ENCODE measurements at places on chromosomes 3 and 15.

DNA sequence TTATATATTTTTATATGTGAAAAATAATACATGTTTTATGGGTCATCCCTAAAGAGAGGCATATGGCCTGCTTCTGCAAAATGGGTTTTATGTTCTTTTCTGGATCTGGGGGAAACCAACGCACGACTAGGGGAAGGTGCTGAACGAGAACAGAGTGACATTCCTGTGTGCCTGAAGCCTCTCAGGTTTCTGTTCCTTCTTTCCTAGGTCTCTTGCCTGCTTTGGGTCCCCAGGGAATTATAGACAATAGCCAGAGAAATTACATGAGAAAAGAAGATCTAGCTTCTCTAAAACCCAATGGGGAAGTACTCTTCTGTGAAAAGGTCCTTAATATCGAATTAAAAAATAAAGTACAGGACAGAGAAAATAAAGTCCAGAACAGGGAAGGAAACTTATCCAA is 66.5 kb downstream of the IGSF11 start:
- no peak for DNase-seq

GRCh38 chr3:13141991-13142412 is 68.8 kb upstream of the IQSEC1 start:
- no peak for DNase-seq

GRCh38 chr3:127168271-127168670 is 24.7 kb upstream of the PRR23E start:
- DNase-seq = no peak

GRCh38 chr15:49185473-49185872 is 15.4 kb downstream of the GALK2 start:
- no peak for DNase-seq

DNA sequence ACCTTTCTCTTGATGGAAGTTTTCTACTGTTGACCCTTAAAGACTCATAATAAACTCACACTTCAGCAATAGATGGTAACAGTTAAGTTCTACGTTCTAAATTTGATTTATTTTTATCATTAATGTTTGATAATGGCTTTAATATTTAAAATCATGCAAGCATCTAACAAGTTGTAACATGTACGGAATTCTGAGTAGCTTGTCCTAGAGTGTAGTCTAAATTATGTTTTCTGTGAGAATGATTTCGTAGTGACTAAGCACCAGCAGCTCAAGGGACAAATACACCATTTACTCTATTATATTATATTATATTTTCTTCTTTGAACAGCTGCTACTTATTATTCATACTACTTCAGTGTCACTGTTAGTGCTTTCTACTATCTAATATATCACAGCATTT is 345.6 kb downstream of the NLGN1 start:
- no peak for DNase-seq

DNA sequence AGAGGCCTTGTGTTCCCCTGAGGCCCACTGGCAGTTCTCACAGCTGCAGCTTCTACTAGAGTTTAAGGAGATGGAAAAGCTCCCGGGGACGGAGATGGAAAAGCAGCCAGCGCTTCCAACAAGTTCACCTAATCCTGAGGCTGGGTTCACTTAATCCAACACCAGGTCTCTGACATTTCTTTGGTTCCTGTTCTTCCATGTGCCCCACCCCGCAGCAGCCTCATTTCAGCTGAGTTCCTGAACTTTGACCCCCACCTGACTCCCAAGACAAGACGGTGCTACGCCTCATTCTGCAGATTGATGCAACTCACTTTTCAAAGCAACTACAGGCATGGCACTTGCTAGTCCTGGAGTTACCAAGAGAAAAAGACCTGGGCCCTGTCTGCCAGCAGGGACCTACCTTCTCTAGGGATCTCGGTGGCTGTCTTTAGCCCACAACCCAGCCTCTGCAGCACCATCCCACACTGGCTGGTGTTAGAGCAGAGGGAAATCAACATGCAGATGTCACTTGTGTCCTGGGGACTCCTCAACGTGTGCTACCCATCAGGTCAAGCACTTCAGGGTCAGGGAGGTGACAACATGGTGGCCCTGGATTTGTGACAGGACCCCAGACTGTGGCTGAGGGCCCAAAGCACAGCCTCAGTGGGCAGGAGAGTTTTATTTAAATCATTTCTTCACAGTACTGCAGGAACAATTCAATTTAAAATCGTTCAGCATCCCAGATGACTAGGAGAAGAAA is 406.1 kb downstream of the VPS13C start:
- no peak for DNase-seq

GRCh38 chr3:100331660-100332059 is 2.9 kb upstream of the NIT2 start:
- DNase-seq = no peak

DNA sequence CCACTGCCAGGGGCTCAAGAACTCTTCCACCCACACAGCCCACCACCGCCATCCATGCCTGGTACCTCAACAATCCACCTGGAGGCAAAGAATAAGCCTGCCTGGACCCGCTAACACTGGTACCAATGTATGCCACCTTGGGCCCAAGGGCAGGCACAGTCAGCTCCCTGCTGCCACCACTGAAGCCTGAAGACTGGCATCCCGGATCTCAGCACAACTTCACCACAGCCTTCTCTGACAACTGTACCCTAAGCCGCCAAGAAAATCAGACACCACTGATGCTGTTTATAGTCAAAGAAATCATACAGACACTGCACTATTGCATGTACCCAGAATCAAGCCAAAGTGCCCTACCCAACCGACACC is 56.3 kb downstream of the IGSF11 start:
- DNase-seq = no peak

DNA sequence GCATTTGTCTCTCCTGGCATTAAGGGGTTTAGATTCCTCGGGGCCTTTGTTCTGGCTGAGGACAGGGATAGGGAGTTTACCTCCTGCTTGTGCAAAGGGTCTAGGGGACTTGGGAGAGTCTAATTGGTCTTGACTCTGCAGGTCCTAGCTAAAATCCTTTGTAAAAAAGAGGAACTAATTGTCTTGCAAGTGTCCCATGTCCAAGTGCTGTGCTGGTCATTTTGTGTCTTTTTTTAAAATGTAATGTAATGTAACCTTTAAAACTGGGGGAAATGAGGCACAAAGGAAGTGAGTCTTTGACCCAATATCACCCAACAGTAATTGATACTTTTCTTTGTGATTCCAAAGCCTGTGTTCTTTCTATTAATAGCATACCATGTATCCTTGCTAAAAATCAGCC is 14.9 kb upstream of the C3orf80 start:
- DNase-seq = no peak

DNA sequence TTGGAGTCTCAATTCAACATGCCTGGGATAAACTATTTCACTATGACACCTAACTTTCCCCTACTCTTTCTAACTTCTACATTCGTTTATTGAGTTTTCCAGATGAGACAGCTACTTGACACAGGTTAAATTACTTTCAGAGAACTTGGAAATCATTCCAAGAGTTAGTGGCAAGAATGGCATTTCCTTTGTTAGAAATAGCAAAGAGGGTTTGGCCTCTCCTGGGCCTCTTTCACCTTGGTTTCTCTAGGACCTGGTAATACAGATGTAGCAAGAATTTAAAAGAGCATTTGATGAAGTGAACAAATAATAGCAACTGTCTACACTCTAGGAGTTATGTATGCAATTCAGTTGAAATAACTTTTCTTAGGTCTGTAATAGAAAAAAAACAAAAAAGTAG is 748.9 kb downstream of the MECOM start:
- DNase-seq = no peak

DNA sequence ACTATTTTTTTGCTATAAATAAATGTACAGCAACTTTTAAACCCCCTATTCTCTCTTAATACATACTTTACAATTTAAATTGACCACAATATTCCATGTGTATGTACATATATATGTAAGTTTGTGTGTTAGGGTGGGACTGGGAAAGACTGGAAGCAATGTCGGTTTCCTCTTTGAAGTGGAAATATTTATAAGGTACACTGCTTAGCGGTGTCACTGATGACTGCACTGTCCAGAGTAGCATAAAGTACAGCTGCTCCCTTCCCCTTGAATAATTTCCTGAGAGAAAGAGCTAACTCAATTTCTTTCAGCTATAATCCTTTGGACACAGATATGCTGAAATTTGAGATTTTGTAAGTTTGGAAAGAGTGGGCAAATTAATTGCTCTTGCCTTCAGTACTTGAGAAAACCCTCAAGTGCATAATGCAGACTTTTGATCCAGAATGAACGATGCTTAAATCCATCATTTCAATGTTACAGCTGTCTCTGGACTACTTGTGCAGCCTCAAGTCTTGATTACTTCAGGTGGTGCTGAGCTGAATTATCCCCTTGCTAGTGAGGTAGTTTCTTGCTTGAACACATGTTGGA is 267.0 kb upstream of the CFAP20DC start:
- no peak for DNase-seq

GRCh38 chr3:9123840-9124239 is 125.6 kb downstream of the SRGAP3 start:
- DNase-seq = no peak

GRCh38 chr3:53084310-53085001 is 38.6 kb upstream of the SFMBT1 start:
- no peak for DNase-seq

DNA sequence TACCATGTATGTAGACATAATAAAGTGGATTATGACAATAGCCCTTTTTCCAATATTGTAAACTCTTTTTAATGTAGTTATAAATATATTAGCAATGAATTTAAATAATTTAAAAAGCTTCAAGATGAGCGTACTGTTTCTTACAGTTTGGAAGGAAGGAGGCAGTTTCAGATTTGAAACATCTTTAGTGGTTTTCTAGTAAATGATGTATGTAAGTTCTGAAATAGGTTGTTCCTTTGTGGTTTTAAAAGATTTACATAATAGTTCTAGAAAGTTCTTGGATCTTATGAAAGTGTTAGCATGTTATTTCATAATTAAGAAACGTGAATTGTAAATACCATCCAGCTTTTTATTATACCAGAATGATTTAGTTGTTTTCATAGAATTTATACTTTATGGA is 16.0 kb downstream of the DNAJC19 start:
- DNase-seq = no peak

DNA sequence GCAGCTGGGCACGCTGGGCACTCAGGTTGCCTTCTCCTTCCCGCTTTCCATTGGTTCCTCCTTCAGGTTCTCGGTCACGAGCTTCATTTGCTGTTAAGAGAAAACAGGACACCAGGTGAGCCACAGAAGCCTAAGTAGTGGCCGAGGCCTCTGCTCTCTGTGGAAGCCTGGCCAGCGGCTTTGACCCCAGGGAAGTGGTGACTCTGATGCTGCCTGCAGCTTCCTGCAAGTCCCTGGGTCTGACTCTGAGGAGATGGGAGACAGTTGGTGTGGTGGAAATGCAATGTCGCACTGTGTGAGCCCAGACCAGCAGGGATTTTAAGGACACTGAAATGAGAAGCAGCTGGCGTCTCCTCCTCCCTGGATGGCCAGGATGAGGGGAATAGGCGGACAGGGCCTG is 80.5 kb downstream of the SNRK start:
- no peak for DNase-seq

DNA sequence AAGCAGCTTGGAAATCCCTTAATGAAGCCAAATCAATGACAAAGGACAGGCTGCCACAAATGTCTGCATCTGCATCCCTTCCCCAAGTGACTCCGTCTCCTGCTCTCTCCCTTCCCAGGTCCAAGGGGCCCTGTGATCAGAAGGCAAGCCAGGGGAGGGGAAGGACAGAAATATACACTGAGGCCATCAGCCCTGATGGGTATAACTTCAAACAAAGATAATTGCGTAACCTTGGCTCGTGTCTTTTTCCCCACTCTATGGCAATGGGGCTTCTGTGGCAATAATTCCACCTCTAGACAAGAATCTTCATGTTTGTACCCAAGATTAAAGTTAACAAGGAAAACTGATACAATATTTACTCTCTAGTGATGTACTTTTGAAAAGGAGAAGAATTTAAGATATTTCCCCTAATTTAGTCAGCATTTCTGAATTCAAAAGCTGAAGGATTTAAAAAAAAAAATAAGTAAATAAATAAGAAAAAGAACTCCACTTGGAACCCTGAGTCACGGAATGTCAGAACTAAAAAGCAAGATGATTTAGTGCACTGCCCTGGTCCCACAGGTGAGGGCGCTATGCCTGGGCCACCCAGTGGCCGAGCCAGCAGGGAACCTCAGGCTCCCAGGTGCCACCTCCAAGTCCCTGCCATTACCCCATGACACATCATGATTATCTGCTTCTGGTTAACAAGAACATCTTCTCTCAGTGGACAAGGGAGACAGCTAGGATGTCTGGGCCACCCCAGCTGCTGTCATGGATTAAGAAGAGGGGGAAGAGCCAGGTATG is 154.5 kb downstream of the STT3B start:
- no peak for DNase-seq

- DNase-seq = no peak
Measured at GRCh38 chr3:23686519-23686918, 119.2 kb upstream of the UBE2E1 start.

GRCh38 chr15:63052961-63053698 is 10.6 kb downstream of the TPM1 start:
- DNase-seq = no peak

GRCh38 chr15:96344060-96344705 is 13.7 kb downstream of the NR2F2 start:
- DNase-seq = no peak

GRCh38 chr3:33041909-33042308 is 55.0 kb downstream of the GLB1 start:
- DNase-seq = no peak

- DNase-seq = peak; percentile 25
Measured at GRCh38 chr15:67409175-67409574, 111.8 kb upstream of the C15orf61 start.

DNA sequence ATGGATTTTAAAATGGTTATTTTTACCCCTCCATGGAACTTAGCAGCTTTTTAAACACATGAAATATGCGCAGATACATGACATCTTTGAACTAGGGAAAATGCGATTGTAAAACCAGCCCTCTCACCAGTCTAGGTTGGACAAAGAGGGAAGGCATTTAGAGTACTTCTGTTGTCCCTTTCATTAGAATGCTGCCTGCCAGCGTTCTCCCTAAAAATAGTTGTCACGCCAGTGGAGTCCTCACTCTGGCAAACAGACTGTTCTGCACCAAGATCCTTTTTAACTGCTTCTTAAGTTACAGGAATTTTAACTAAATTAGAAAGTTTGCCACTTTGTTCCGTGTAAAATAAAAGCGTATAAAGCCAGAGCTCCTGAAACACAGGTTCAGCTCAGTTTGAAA is 295.3 kb downstream of the VPS13C start:
- DNase-seq = no peak

Measured in NCI-H345 (cell line).